ENCODE measurements at places on chromosomes 2 and 18. TPM values are rescaled to one million over a fixed set of nuclear protein-coding genes. Genes with fewer than 3 reads are reported as not detected.
A peak's percentile ranks its signal among the peaks of the same experiment; 100 is the strongest.

- DNase-seq: peak; percentile 24
Observed at GRCh38 chr2:11697103-11697871, 27.3 kb upstream of the NTSR2 start.

Gene MROH2A
- total RNA-seq: not detected

Gene CLEC4F
- total RNA-seq: not detected

GRCh38 chr2:70553334-70553583 is 367 bp downstream of the TGFA start:
- DNase-seq: no peak

- peak; percentile 79 for DNase-seq
Observed at GRCh38 chr2:44430342-44430741, 68.6 kb downstream of the CAMKMT start.

- no peak for DNase-seq
Observed at GRCh38 chr18:57856128-57856527, 53.0 kb upstream of the ATP8B1 start.

DNA sequence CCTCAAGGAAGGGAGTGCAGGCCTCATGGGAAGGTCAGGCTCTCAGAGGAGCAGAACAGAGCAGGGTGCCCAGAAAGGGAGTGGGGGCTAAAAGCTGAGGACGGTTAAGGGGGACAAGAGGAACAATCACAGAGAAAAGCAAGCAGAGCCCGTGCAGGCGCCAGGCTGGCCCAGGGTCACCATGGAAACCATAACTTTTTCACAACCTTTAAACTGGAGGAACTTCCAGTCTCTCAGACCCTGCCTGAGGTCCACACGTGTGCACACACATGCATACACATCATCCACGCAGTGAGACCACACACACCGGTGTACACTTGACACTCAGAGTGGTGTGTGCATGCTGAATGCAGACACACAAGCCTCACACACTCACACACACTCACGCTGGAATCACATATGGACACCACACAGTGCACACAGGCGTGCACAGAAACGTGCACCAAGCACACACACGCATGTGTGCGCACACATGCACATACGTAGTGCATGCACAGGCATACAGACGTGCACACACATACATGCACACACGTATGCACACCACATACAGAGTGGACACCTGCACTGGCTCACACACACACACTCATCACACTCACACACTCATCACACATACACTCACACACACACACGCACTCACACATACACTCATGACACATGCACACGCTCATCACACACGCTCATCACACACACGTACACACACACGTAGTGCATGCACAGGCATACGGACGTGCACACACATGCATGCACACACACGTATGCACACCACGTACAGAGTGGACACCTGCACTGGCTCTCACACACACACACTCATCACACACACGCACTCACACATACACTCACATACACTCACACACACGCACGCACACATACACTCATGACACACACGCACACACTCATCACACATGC is 37.2 kb upstream of the SNED1 start:
- DNase-seq: no peak

DNA sequence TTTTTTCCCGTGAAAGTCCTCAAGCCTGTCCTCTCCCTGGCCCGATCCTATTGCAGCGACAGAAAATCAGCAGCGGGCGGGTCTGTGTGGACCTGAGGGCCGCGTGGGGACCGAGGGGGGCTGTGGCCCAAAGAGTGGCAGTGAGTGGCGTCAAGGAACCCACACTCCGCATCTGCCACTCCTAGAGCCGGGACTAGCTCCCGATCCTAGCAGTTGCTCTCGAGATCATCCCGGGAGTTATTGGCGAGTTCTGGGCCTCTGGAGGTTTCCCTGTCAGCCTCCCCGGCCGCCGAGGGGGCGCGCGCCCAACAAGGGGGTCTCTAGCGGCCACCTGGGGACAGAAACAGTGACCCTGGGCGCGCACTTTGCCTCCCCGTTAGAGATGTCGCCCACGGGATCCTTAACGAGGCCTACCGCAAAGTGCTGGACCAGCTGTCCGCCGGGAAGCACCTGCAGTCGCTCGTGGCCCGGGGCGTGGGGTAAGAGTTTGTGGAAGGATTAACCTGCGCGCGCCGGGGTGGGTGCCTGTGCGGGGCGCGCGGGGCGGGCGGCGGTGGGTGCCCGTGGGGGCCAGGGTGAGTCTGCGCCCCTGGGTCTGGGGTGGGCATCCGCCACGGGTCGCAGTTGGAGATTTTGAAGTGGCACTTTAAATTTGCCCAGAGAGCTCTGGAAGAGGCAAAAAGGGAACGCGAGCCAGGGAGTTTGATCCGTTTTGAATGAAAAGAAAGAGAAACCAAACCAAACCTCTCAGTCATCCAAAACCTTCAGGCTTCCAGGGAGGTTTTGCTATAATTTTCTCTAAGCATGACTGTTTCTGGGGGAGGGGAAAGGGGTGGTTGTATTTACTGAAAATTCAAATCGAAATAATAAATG is 3.5 kb downstream of the ADCYAP1 start:
- DNase-seq: peak; percentile 49

DNA sequence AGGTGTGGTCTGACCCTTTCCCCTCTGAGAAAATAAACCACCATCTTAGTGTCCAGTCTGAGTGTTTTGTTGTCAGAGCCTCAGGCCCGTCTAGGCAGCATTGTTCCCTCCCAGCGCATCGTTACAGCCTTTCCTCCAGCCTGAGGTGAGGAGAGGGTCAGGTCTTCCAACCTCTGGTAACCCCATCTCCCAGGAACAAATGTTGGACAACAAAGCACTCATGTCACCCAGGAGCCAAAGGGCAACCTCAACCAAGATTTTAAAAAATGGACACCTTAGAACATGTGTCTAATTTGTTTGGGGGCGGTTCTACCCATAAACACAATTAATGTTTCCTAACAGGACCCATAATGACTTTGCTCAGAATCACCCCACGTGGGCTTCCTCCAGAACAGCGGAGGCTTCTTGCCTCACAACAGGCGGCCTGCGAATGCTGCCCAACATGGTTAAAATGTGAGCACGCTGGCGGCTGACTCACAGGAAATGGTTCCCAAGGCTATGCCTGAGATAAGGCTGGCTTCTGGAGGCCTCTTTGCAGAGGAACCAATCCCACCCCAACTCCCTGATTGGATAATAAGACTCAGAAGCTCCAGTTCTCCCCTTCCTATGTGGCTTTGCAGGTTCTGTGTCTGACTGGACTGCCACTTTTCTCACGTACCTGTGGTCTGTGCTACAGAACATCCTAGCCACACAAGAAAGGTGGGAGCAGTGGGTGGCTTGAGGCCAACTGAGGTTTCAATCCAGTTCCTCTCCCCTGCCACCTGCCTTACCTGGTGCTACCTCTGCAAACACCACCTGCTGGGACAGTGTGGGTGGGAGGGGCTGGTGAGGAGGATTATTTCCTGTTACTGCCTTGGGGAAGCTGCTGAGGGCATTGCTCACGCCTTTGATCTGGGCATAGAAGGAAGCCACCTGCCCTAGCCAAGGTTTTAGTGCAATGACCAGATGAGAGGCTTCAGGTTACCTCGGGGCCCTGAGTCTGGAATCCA is 108.8 kb downstream of the B3GNT2 start:
- peak; percentile 34 for DNase-seq

Gene MERTK
- total RNA-seq: 6.1 TPM

DNA sequence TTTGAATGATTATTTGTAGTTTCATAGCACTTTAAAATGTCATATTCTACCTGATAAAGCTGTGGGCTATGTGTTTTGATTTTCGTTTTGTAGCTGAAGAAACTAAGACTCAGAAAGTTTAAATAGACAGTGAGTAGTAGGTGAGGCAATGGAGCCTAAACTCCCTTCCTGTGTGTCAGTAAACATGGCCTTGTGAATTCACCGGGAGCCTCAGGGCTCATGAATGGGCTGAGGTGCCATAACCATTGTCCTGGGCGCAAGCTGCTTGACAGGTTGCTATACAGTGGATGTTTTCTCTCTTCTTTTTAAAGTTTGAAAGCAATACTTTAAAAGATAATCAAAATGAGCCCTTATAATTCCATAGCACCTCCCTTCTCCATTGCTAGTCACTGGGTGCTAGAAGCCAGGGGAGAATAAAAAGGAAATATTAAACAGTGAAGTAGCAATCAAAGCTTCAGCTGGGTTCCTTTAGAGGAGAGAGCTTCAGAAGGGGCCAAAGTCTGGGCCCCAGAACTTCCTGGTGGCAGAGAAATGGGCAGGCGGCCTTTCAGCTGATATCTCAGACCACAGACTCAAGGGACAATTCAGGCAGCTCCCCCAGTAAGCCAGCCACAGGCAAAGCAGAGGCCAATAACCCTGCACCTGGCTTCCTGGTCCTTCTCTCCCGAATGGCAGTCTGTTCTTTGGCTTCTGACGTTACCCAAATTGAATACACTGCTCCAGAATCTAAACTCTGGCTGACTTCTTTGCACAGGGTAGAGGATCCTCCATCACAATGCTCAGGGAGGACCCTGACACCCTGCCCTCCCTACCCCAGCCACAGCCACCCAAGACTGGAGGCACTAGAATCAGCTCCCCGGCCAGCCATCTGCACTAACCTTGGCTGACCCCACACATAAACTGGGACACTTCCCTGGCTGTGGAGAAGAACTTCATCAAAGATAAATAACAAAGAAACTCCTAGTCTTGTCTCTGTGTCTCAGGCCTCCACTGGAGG is 51.8 kb upstream of the NPAS2 start:
- no peak for DNase-seq

GRCh38 chr2:70901227-70902066 is 34.3 kb upstream of the ATP6V1B1 start:
- DNase-seq: peak; percentile 76

GRCh38 chr2:223055836-223056235 is 3.8 kb downstream of the KCNE4 start:
- no peak for DNase-seq

GRCh38 chr2:29469516-29469915 is 354.3 kb downstream of the CLIP4 start:
- no peak for DNase-seq

Gene ITGB6
- total RNA-seq: not detected

DNA sequence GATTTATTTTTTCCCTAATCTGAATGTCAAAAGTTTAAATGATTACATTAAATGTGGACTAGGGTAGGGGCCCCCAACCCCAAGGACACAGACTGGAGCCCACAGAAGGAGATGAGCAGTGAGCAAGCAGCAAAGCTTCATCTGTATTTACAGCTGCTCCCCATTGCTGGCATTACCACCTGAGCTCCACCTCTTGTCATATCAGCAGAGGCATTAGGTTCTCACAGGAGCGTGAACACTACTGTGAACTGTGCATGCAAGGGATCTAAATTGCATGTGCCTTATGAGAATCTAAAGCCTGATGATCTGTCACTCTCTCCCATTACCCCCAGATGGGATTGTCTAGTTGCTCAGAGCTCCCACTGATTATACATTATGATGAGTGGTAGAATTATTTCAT is 3.8 kb downstream of the MOB1A start:
- DNase-seq: no peak

DNA sequence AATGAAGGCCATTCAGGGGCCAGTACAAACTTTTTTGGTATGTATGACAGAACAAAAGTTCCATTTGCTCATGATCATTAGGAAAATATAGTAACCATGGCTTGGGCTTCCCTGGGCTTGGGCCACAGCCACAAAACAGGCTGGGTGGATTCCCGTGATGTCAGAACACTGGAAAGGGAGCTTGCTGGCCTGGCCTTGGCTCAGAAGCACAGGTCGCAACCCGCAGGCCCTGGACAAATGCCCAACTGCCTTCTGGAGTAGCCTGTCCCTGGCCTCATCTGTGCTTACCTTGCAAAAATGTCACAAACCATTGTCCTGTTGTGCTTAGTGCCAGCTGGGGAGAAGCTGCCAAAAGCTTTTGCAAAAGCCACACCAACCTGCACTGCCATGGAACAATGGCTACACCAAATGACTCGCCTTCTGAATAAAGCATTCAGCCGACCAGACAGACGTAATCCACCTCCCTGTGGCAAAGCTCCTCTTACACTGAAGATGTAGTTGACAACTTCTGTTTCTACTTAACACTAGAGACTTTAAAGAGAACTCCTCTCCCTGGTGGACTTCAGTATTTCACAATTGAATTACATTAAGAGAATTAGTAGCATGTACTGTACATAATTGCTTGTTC is 125.5 kb downstream of the ANKRD44 start:
- DNase-seq: peak; percentile 81

GRCh38 chr2:191363267-191363666 is 118.1 kb downstream of the MYO1B start:
- no peak for DNase-seq

GRCh38 chr2:7270011-7270431 is 352.8 kb downstream of the RNF144A start:
- DNase-seq: no peak

Gene OTOF
- 0.36 TPM for total RNA-seq

Data from neural progenitor cell (in vitro differentiated cells).